ENCODE measurements at places on chromosomes 16 and 17.

- H3K27me3 ChIP-seq: no peaks in the 10 kb centered on the region
- H3K36me3 ChIP-seq: no peaks in the 10 kb centered on the region
- peaks cover 12% of the 10 kb centered on the region for H3K4me1 ChIP-seq
- no peak for DNase-seq
- no peak overlapping the region for H3K4me3 ChIP-seq
These were observed 34.1 kb downstream of the MEOX1 start for GRCh38 chr17:43627653-43628052.

DNA sequence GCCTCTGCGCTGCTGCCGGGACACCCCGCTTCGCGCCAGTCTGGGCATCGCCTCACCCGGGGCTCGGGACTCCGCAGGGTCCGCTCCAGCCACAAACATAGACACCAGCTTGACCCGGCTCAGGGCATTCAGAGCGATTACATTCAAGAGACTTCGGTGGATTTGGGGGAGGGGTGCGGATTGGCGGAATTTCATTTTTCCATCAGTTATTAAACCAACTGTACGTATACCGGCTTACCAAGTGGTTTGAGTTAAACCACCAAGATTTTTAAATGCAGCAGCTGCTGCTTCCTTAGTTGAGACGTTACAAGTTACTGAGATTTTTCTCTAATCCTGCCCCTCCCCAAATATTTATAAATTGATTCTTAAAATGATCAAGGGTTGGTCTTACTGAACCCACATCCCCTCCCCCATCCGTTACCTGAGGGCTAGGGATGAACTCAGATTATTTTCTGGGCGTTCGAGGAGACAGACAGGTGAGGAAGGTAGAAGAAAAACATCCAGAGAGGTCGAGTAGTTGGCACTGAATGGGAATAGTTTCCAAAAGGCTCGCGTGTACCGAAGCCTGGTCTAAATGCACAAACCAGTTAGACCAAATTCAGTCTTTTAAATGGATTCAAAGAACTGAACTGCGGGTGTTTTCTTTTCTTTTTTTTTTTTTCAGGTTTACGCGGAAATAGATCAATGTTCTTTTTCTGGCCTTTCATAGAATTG, 1.5 kb downstream of the CRHR1 start:
- DNase-seq: peak; percentile 38
- peak overlapping the region; percentile 58 for H3K4me3 ChIP-seq
- peaks cover 51% of the 10 kb centered on the region for H3K4me1 ChIP-seq
- H3K27ac ChIP-seq: no peak overlapping the region
- peaks cover 78% of the 10 kb centered on the region for H3K27me3 ChIP-seq

GRCh38 chr16:83045790-83046189, 419.0 kb downstream of the CDH13 start:
- H3K4me1 ChIP-seq: no peaks in the 10 kb centered on the region
- H3K27ac ChIP-seq: no peak overlapping the region
- no peak overlapping the region for H3K4me3 ChIP-seq
- no peaks in the 10 kb centered on the region for H3K27me3 ChIP-seq

- no peak overlapping the region for H3K4me3 ChIP-seq
- H3K4me1 ChIP-seq: peaks cover 31% of the 10 kb centered on the region
- no peak overlapping the region for H3K27ac ChIP-seq
- no peak for DNase-seq
- H3K36me3 ChIP-seq: no peaks in the 10 kb centered on the region
These were observed 4.9 kb upstream of the MYLK3 start for GRCh38 chr16:46753015-46753414.

- no peak for DNase-seq
- H3K27ac ChIP-seq: no peak overlapping the region
- no peak overlapping the region for H3K4me3 ChIP-seq
- peaks cover 39% of the 10 kb centered on the region for H3K4me1 ChIP-seq
- no peaks in the 10 kb centered on the region for H3K27me3 ChIP-seq
- no peaks in the 10 kb centered on the region for H3K36me3 ChIP-seq
These were observed 39.7 kb upstream of the NGFR start for GRCh38 chr17:49455272-49455861.

- H3K4me3 ChIP-seq: no peak overlapping the region
- DNase-seq: no peak
- peaks cover 10% of the 10 kb centered on the region for H3K4me1 ChIP-seq
These were observed 9.6 kb downstream of the LDAF1 start for GRCh38 chr16:21167929-21168602.

- H3K27me3 ChIP-seq: no peaks in the 10 kb centered on the region
- peak overlapping the region; percentile 86 for H3K27ac ChIP-seq
These were observed 16.5 kb downstream of the AP1G1 start for GRCh38 chr16:71792176-71792575.

- no peaks in the 10 kb centered on the region for H3K27me3 ChIP-seq
- no peak for DNase-seq
- H3K27ac ChIP-seq: no peak overlapping the region
- no peaks in the 10 kb centered on the region for H3K36me3 ChIP-seq
- H3K4me1 ChIP-seq: peaks cover 8% of the 10 kb centered on the region
These were observed 195.3 kb upstream of the AXIN2 start for GRCh38 chr17:65756760-65757159.

DNA sequence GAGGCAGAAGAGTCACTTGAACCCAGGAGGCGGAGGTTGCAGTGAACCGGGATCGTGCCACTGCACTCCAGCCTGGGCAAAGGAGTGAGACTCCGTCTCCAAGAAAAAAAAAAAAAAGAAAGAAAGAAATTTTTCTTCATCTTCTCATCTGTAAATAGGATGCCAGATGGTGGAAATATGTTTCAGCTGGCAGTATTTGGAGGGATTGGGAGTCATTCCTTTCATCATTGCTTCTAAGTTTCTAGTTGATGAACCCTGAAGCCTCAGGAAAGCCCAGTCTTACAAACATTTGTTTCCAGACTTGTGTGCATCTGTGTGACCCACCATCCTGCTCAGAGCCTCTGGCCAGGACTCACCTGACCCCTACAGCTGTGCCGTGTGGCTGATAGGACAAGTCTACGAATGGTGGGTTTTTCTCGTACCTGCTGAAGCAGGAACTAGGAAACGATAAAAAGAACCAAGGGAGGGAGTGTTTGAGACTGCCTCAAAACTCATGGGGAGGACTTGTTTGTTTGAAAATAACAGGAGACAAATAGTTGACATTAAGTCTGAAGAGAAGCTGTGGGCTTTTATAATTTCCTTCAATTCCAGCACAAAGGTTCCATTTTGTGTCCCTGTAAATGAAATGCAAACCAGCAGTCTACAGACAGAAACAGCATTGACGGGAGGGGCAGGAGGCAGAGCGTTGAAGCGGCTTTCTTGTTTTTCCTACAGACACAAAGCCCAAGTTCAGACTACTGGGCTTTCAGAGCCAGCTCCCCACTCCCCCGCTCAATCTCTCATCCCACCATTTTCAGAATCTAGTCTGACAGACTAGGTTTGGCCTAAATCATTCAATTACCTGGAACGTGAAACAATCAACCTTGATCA, 24.9 kb downstream of the CDRT4 start:
- DNase-seq: no peak
- H3K4me3 ChIP-seq: no peak overlapping the region
- H3K27me3 ChIP-seq: no peaks in the 10 kb centered on the region
- H3K36me3 ChIP-seq: peaks cover 28% of the 10 kb centered on the region
- no peak overlapping the region for H3K27ac ChIP-seq
- peaks cover 3% of the 10 kb centered on the region for H3K4me1 ChIP-seq

DNA sequence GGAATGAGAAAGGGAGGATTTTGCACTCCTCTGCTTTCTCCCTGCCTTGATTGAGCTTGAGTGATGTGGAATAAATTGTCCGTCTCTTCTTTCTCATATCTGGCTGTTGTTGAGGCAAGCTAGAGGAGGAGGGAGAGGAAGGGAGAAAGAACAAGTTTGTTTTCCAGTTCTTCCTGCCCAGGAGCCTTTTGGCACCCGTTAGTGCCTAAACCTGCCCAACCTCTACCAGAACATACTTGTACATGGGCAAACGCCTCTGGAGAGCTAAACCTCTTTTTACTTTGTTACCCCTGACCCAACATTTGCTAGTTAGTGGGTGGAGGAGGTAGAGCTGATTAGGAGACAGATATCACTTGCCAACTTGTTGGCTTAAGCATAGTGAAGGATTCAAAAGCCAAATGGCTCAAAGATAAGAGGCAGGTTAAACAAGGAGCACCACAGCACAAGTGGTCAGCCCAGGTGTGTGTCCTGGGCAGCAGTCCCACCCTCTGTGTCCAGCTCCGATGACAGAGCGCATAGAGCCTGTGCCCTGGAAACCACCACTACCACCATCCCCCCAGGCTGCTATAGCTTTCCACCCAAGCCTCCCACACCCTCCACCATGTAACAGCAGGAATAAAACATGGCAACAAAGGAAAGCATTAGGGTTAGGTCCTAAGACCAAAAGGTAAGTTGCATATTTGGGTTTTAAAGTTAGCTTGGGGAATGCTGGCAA, 6.5 kb downstream of the ODF4 start:
- H3K27me3 ChIP-seq: no peaks in the 10 kb centered on the region
- H3K36me3 ChIP-seq: no peaks in the 10 kb centered on the region
- no peak for DNase-seq
- no peak overlapping the region for H3K27ac ChIP-seq
- no peak overlapping the region for H3K4me3 ChIP-seq
